ENCODE measurements at places on chromosomes 11 and 22.

DNA sequence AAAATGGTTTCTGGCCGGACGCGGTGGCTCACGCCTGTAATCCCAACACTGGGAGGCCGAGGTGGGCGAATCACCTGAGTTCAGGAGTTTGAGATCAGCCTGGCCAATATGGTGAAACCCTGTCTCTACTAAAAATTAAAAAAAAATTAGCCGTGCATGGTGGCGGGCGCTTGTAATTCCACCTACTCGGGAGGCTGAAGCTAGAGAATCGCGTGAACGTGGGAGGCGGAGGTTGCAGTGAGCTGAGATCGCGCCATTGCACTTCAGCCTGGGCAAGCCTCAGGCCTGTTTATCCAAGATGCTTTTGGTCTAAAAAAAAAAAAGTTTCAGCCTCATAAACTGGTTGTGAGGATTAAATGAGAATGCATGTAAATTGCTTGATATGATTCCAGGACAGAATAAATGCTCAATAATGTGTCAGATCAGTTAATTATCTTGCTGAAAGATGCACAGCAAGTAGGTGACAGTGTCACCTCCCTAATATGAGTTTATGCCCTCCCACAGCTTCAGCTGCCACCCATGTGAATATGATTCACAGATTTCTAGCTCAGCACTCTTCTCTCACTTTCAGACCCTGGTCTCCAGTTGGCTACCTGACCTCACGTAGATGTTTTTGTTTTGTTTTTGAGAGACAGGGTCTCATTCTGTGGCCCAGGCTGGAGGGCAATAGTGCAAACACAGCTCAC lies 1.1 kb upstream of the ALG8 start:
- DNase-seq: no peak

- peak; percentile 21 for DNase-seq
Measured at GRCh38 chr11:66885950-66886440, 29.1 kb downstream of the LRFN4 start.

DNA sequence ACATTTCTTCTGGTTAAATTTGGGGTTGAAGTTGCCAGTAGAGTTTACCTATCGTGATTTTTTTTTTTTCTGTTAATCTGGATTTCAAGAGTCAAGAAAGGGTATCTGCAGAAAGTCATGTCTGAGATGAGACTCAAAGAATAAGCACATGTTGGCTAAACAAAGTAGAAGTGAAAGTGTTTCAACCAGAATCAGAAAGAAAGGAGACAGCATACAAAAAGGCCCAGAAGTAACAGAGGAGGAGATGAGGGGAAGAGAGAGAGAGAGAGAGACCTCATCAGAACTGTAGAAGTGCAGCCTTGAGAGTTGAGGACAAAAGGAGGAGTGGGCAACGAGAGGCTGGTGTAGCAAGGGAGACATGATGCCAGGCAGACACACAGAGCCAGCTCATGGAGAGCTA lies 54.9 kb downstream of the SVIP start:
- no peak for DNase-seq

- DNase-seq: no peak
Measured at GRCh38 chr11:82874646-82875523, 25.3 kb downstream of the PRCP start.

GRCh38 chr11:122785031-122785541 lies 53.2 kb upstream of the CRTAM start:
- no peak for DNase-seq

GRCh38 chr11:77198440-77198849 lies 70.4 kb downstream of the MYO7A start:
- DNase-seq: no peak

DNA sequence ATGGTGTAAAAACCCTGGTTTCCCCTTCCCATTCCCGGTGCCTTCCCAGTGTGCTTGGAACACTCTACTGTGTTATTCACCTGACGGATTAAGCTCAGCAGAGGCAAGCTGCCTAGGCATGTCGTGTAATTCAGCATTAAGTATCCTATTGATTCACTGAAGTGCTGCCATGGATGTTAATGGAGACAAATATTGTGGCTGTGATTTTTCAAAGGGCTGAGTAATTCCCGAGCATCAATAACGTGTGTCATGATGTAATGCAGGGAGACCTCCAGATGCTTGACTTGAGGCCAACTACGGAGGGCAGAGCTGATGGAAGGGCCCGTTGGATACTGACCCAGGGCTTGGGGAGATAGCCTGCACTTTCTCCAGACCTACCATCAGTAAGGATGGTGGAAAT lies 269.0 kb downstream of the ST3GAL4 start:
- no peak for DNase-seq

GRCh38 chr11:18713646-18714442 lies 12.1 kb downstream of the IGSF22 start:
- DNase-seq: no peak

DNA sequence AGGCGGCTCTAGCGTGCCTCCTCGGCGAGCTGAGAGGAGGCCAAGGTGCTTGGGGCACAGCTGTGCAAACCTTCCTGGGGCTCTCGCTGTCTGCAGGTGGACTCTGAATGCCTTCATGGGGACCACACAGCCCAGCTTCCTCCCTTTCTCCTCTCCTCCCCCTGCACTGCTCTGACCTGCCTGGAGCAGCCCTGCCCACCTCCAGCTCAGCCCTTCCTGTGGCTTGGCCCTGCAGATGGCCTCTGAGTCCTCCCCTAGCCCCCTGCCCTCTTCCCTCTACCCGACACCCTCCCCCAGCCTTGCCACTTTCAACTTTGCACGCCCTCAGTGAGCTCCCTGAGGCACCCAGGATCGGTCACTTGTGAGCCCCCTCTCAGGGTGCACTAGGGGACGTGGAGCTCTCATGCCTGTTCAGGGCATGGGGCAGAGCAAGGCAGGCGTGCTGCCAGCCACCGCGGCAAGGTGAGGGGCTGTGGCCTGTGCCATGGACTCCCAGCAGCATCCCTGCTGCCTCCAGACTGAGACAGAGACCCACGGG lies 31.4 kb downstream of the PPM1F start:
- DNase-seq: no peak

DNA sequence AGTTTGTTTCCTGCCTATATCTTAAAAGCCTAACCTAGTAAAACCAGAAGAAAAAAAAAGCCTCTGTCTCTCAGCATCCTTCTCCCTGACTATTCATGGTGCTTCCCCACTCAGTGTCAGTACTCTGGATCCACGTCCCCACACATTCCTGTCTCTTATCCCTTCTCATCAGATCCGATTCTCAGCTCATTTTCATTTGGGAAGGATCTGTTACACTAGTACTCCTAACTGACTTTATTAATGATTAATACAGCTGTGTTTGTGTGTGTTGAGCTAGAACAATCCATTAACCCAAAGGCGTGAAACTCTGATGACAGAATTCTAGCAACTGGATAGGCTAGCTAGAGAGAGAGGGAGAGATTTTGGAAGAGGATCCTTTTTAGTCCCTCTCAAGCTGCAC lies 1.5 kb downstream of the PRRG4 start:
- DNase-seq: no peak

DNA sequence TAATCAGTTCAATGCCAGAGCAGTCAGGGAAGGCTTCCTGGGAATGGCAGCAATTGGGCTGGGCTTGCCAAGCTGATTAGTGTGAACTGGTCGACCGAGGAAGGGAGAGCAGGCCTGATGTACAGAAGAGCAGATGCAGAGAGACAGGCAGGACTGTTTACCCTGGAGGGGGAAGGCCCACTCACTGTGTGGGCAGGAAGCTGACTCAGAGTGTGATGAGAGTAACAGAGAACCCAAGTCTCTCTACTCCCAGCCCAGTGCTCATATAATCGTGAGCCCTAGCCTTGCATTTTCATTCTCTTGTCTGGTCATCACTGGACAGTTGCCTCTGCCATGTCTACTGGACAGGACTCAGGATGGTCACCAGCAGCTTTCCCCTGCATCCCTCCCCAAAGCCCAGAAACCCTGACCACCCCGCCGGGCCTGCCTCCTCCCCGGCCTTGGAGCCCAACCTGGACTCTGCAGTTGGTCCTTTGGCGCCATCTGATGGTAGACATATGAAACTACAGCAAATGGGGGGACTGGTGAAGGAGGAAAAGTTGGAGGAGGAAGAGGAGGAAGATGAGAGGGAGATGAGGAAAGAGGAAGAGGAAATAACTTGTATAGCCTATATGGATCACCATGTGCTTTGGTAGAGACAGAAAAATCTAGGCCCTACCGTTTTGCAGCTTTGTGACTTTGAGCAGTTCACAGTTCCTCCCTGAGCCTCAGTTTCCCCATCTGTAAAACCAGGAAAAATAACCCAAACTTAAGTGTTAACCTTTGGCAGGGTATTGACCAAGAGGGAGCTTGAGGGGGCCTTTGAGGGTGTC lies 43.4 kb upstream of the PRDM11 start:
- peak; percentile 68 for DNase-seq

- DNase-seq: no peak
Measured at GRCh38 chr11:79458709-79459108, 17.9 kb upstream of the TENM4 start.

- no peak for DNase-seq
Measured at GRCh38 chr11:71995726-71996291, 2.9 kb upstream of the IL18BP start.

- DNase-seq: no peak
Measured at GRCh38 chr11:85955531-85955930, 100.3 kb downstream of the CCDC83 start.

Measured in left ventricle myocardium superior (tissue), 1 donor.